ENCODE measurements at places on chromosomes 16 and 17. TPM values are rescaled to one million over a fixed set of nuclear protein-coding genes. Genes with fewer than 3 reads are reported as not detected.

DNA sequence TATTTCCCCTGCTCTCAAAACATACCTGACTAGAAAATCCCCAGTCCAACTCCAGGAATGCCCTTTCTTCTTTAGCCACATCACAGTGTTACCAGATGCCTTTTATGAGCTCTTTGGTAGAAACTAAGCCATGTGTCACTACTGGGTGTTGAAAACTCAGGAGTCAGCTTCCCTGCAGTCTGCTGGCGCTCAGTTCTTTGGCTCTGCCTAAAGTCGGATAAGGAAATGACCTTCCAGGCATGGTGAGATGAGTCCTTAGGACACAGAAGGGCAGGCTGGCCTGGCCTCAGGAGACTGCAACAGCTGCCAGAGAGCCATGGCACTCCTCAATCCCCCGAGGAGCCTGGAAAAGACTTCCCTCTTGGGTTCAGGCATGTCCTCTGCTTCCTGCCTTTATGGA, 89.1 kb downstream of the CDH13 start:
- no peak overlapping the region for H3K4me3 ChIP-seq
- DNase-seq: no peak
- H3K36me3 ChIP-seq: no peaks in the 10 kb centered on the region
- H3K27me3 ChIP-seq: no peaks in the 10 kb centered on the region
- H3K27ac ChIP-seq: no peak overlapping the region

GRCh38 chr17:76701471-76701967, 9.2 kb downstream of the MXRA7 start:
- H3K27me3 ChIP-seq: no peaks in the 10 kb centered on the region
- H3K4me1 ChIP-seq: no peaks in the 10 kb centered on the region
- no peak overlapping the region for H3K27ac ChIP-seq

- H3K27ac ChIP-seq: peak overlapping the region; percentile 44
- H3K4me3 ChIP-seq: no peak overlapping the region
- no peaks in the 10 kb centered on the region for H3K36me3 ChIP-seq
- H3K4me1 ChIP-seq: peaks cover 39% of the 10 kb centered on the region
- no peak for DNase-seq
These were observed 2.3 kb upstream of the PPP1R9B start for GRCh38 chr17:50152736-50153135.

GRCh38 chr16:12485425-12485824, 318.3 kb downstream of the CPPED1 start:
- H3K27me3 ChIP-seq: no peaks in the 10 kb centered on the region
- H3K4me3 ChIP-seq: no peak overlapping the region
- no peaks in the 10 kb centered on the region for H3K4me1 ChIP-seq

DNA sequence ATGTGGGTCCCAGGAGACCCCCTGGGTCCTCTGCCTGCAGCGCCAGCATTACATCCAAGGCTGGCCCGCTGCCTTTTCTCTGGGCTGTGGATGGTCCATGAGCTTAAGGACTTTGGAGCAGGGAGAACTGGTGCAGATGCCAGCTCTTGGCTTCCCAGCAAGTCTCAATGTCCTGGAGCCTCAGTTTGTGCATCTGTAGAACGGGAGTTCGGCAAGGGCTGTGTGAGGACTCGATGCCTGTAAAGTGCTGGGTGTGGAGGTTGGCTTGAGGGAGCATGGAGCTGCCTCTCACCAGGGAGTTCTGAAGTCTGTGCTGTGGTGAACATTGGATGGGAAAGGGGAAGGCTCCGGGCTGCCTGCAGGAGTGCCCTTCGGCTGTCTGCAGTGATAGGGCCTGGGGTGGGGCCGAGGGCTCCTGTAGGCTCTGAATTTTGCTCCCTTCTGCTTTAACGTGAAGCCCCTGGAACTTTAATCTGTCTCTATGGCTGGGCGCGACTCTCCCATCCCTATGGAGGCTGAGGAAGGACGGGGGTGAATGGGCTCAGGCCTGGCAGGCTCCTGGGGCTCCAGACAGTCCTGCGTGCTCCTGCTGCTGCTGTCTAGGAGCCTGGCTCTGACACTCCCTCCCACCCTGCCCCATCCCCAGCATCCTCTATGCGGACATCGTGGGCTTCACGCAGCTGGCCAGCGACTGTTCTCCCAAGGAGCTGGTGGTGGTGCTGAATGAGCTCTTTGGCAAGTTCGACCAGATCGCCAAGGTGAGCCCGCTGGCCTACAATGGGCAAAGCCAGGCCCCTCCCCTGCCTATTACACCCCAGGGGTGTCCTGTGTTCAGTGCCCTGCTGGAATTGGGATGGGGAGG, 27.9 kb downstream of the ADCY7 start:
- H3K27ac ChIP-seq: no peak overlapping the region
- H3K27me3 ChIP-seq: no peaks in the 10 kb centered on the region
- no peak overlapping the region for H3K4me3 ChIP-seq
- peaks cover 23% of the 10 kb centered on the region for H3K36me3 ChIP-seq
- peaks cover 40% of the 10 kb centered on the region for H3K4me1 ChIP-seq

DNA sequence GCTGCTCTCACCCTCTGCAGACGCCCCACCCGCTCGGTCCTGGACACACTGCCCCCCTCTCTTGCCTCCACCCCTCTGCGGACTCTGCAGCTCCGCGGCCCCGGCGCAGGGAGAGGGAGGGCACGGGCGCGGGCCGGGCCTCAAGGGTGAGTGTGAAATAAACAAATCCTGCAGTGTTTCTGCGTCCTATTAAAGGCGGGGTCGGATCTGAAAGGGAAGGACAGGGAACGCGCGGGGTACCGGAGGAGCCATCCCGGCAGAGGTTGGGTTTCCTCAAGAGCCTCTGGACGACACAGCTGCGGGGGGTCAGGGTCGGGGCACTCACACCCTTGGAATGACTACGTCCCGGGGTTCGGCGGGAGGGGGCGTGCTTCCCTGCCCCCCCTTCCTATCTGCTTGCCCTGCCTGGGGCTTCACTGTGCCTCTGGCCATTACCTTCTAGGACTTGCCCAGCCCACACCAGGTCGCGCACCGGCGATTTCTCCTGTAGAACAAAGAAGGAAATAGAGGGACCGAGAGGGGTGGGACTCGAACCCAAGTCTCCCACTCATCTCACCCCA, 466 bp upstream of the HSF4 start:
- H3K4me3 ChIP-seq: peak overlapping the region; percentile 20
- H3K36me3 ChIP-seq: no peaks in the 10 kb centered on the region
- peaks cover 84% of the 10 kb centered on the region for H3K27me3 ChIP-seq
- H3K4me1 ChIP-seq: peaks cover 18% of the 10 kb centered on the region
- no peak for DNase-seq
- H3K27ac ChIP-seq: no peak overlapping the region

- no peak for DNase-seq
- no peak overlapping the region for H3K4me3 ChIP-seq
- no peak overlapping the region for H3K27ac ChIP-seq
These were observed 22.4 kb downstream of the STX8 start for GRCh38 chr17:9553181-9553580.

DNA sequence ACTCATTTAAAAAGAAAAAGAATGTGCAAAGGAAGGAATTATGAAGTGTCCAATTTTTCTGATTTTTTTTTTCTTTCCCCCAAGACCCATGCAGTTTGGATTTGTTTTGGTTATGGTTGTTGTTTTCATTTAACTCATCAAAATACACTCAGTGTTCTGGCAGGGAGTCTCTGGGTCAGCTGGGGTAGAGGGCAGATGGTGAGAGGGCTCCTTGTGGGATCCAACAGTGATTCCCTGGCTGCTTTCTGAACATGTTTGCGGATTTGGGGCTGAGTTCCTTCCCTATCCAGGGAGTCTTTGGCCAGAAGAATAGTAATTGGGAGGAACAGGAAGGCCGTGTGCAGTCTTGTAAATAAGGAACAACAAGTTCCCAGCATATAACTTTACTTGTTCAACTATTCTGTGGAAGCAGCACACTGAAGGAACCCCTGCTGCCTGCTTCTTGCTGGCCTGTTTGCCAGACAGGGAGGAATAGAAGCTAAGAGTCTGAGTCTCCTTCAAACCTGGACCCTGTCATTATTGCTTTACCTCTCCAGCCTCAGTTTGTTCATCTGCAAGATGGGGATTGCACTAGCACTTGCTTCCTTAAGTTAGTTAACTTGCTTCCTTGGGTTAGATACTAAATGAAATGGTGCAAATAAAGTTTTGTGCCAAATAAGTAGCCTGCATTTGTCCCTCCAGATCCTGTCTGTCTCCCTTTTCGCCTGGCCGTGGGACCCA, 32.1 kb downstream of the C17orf67 start:
- H3K27ac ChIP-seq: no peak overlapping the region
- no peak overlapping the region for H3K4me3 ChIP-seq
- no peak for DNase-seq
- no peaks in the 10 kb centered on the region for H3K36me3 ChIP-seq
- no peaks in the 10 kb centered on the region for H3K27me3 ChIP-seq

DNA sequence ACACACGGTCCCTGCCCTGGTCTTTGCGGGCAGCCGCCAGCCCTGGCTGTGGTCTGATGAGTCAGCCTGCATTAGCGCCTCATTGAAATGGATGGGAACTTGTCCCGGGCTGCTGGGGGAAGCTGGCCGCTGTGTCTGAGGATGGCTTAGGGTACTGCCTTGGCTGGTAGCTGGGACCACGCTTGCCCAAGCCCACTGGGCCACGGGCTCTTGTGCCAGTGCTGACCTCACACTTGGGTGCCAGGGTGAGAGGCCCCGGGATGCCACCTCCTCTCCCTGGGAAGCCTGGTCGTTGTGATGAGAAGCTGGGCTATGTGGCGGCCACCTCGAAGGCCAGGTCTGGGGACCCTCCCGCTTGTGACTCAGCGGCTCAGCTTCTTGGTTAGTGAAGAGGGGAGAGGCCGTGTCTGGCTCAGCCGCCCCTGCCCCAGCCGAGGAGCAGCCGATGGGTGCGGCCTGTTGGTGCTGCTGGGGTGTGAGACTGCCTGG, 10.7 kb downstream of the CACNA1H start:
- no peak overlapping the region for H3K4me3 ChIP-seq
- peaks cover 43% of the 10 kb centered on the region for H3K27me3 ChIP-seq
- no peaks in the 10 kb centered on the region for H3K36me3 ChIP-seq

- H3K27me3 ChIP-seq: no peaks in the 10 kb centered on the region
- no peak for DNase-seq
- no peak overlapping the region for H3K4me3 ChIP-seq
These were observed 59.1 kb downstream of the SNX20 start for GRCh38 chr16:50622029-50622428.

DNA sequence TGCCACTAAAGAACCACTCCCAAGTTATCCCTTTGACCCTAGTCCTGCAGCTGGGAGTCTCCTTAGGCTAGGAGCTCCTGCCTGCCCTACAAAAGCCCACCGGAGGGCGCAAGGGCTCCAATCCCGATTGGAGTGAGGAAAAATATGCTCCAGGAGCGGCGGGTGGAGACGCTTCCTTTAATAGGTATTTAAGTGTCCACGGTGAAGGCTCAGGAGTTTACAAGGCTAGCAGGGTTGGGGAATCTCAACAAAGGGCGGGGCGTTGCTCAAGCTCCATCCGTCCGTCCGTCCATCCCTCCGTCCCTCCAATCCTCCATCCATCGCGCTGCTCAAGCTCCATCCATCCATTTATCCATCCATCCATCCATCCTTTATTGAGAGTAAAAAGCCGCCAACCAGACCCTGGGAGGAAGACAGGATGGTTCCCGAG, 556 bp upstream of the SPNS1 start:
- peak overlapping the region; percentile 53 for H3K27ac ChIP-seq
- H3K36me3 ChIP-seq: no peaks in the 10 kb centered on the region
- peak overlapping the region; percentile 97 for H3K4me3 ChIP-seq
- H3K27me3 ChIP-seq: no peaks in the 10 kb centered on the region
- no peak for DNase-seq

DNA sequence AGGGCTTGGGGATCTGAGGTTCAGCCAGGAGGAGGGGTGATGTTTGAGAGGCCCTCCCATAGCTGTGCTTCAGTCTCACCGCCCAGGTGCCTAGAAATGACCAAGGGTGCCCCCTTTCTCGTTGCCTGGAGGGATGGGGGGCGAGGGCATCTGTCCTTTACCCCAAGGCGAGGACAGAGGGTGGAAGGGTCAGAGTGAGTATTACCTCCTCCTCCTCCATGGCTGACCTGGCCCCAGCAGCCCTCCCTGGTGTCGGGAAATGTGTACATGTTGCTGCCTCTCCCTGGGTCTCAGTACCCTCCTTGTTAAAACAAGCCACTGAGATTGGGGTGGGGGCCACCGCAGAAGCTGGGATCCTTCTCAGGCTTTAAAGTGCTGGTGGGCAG, 2.4 kb downstream of the NECAB2 start:
- no peak overlapping the region for H3K4me3 ChIP-seq
- no peak for DNase-seq
- H3K27me3 ChIP-seq: no peaks in the 10 kb centered on the region
- H3K27ac ChIP-seq: no peak overlapping the region

- no peak overlapping the region for H3K27ac ChIP-seq
- no peak overlapping the region for H3K4me3 ChIP-seq
- H3K4me1 ChIP-seq: peaks cover 6% of the 10 kb centered on the region
- no peaks in the 10 kb centered on the region for H3K36me3 ChIP-seq
These were observed 17.1 kb upstream of the WFIKKN2 start for GRCh38 chr17:50818261-50818660.

- H3K4me1 ChIP-seq: no peaks in the 10 kb centered on the region
- H3K27me3 ChIP-seq: no peaks in the 10 kb centered on the region
- no peak overlapping the region for H3K4me3 ChIP-seq
- no peak for DNase-seq
- no peaks in the 10 kb centered on the region for H3K36me3 ChIP-seq
These were observed 13.0 kb upstream of the GSE1 start for GRCh38 chr16:85600078-85600477.

GRCh38 chr17:20066253-20066652, 57.1 kb downstream of the SPECC1 start:
- no peaks in the 10 kb centered on the region for H3K4me1 ChIP-seq
- DNase-seq: no peak
- no peak overlapping the region for H3K4me3 ChIP-seq
- no peak overlapping the region for H3K27ac ChIP-seq
- no peaks in the 10 kb centered on the region for H3K27me3 ChIP-seq
- no peaks in the 10 kb centered on the region for H3K36me3 ChIP-seq

DNA sequence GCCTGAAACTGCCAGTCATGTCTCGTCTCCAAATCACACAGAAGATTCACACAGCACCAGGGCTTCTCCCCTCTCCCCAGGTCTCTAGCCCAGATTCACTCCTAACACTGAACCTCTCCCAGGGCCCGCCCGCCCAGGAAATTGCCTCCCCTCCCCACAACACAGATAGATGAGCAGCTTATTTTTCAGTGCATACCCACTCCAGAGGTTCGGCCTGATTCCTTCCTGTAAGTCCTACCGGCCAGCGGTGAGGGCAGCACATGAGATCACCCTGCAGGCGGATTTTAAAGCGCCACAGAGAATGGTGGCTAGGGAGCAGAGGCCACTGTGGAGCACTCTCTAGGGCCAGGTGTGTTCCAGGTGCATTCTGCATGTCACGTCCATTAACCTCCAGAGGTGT, 301.8 kb downstream of the IRF8 start:
- H3K4me3 ChIP-seq: no peak overlapping the region
- H3K4me1 ChIP-seq: no peaks in the 10 kb centered on the region
- H3K27ac ChIP-seq: no peak overlapping the region
- peaks cover 48% of the 10 kb centered on the region for H3K27me3 ChIP-seq
- DNase-seq: no peak
- no peaks in the 10 kb centered on the region for H3K36me3 ChIP-seq

EFNB3 gene
- total RNA-seq: not detected

MYH2 gene
- total RNA-seq: not detected

ZP2 gene
- total RNA-seq: not detected

Measured in T-cell (primary cell).